ENCODE measurements at places on chromosomes 3 and 15.

- no peak for DNase-seq
Observed at GRCh38 chr3:143442814-143443447, 323.4 kb downstream of the CHST2 start.

- DNase-seq: no peak
Observed at GRCh38 chr3:42732196-42732828, 29.7 kb upstream of the HHATL start.

DNA sequence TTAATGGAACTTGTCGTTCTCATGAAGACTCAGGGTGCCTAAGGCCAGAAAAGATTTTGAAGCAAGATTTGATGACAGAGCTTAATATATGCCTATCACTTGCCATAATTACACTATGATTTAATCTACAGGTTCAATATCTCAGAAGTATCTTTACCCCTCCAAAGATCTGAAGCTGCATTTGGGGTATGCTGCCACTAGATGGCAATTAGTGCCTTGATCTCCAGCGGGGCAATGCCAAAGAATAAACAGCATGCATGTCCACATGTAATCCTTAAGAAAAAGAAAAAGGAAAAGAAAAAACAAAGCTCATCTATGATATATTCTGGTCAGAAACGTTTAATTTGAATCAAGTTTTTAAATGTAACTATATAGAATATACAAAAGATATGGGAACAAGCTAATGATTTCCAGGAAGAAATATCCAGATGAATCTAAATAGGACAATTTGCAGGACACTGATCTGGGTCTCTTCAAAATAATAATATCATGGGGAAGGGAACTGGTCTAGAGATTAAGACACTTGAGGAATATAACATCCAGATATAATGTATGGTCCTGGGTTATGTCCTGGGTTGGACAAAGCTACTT lies 55.0 kb upstream of the SOX14 start:
- peak; percentile 27 for DNase-seq

- DNase-seq: peak; percentile 83
Observed at GRCh38 chr3:10945683-10946287, 46.8 kb upstream of the SLC6A1 start.

DNA sequence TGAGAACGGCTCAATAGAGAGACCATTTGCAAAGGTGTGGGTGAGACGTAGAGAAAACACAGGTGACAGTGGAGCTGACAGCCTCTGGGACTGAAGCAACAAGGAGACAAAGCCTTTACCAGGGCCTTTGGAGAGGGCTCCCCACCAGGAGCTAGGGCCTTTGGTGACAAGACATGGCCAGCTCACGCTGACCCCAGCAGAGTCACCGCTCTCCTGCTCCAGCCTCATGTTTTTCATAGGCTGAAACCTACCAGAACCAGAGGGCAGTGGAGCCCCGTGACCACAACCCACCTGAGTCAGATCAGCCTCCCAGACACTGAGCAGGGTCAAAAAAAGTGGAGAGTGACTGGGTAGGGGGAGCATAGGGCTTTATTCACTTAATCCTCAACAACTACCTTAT lies 214.7 kb downstream of the SHQ1 start:
- no peak for DNase-seq

DNA sequence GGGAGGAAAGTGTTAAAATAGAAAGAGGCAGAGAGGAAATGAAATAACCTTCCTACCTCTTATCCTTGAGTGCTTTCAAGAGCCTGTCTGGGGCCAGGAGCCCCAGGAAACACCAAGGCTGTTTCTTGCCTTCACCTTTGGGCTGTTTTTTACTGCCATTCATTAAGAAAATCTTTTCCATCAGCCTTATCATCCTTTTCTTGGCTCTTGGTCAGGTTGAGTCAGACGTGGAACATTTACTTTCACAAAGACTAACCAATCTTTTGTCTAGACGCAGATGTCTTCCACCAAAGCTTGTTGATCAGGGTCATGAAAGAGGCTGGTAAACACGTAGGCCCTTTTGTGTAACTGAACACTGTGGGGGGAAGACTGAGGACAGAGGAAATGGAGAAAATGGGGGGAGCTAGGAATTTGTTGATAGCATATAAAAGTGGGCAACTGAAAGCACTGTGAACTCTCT lies 151.0 kb upstream of the THBS1 start:
- DNase-seq: no peak

GRCh38 chr15:96353416-96353929 lies 23.0 kb downstream of the NR2F2 start:
- DNase-seq: no peak

GRCh38 chr3:108180194-108180593 lies 42.0 kb downstream of the IFT57 start:
- DNase-seq: no peak

DNA sequence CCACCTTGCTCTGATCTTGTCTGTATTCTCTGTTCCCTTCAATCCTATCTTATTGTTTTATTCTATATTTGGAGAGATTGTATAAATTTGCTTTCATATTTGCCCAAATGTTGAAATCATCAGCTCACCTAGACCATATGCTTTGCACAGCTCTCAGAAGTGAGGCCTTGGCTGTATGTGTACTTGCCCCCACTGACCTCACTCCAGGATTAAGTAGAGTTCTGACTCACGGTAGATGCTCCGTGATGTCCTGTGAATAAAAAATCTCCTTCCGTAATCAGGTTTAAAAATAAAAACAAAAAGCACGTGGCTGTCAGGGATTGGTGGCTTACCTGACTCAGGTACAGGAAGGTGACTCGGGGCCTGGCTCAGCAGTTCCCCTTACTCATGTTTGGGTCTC lies 162.2 kb downstream of the RYR3 start:
- no peak for DNase-seq

DNA sequence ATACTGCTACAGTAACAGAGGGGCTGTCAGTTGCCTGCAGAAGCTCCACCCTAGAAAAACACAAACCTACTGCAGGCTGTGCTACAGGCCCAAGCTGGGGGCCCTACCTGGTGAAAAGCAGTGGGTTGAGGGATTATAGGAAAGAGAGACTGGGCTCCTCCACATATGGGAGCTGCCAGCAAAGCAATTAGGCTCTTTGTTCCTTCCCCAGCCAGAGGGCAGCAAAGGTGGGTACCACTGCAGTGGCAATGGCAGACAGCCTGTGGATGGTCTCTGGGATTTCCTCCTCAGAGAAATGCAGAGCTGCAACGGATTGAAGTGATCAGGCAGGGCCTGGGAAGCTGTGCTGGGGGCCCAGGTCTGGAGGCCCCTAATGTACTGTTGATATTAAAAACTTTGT lies 19.1 kb upstream of the DNAAF4 start:
- no peak for DNase-seq

- DNase-seq: no peak
Observed at GRCh38 chr15:57221134-57221533, 155.2 kb upstream of the CGNL1 start.

GRCh38 chr15:69390575-69390974 lies 23.6 kb upstream of the KIF23 start:
- no peak for DNase-seq

- DNase-seq: no peak
Observed at GRCh38 chr3:11721479-11721878, 77.8 kb upstream of the VGLL4 start.

DNA sequence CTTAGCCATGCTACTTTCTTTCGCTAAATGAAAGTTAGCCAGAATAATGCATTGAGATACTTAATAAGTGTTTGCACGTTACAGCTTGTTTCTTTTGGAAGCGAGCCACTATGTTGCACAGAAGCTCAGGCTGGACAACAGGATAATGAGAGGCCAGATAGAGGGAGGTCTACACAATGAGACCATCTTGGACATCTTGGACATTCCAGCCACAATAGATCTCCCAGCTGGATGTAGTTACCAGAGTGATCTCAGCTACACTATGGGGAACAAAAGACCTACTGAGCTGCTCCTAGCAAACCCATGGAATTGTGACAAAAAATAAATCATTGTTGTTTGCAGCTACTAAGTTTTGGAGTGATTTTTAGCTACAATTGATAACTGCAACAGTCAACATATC lies 540.1 kb upstream of the SEMA6D start:
- DNase-seq: no peak

DNA sequence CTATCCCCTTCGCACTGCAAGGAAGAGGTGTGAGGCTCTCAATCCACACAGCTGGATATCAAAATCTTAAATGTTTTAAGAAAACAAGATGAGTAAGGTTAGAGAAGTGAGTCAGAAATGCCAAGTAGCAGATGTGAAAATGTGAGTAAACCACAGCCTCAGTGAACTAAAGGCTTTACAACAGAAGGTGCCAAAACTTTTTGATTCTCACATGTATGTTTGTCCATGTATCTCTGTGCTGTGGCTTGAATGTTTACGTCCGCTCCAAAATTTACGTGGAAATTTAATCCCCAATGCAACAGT lies 126.8 kb upstream of the PFN2 start:
- no peak for DNase-seq

GRCh38 chr15:91263632-91264531 lies 163.8 kb downstream of the SV2B start:
- no peak for DNase-seq

GRCh38 chr3:87436781-87437543 lies 160.6 kb upstream of the POU1F1 start:
- no peak for DNase-seq

- no peak for DNase-seq
Observed at GRCh38 chr15:44414001-44414400, 13.4 kb upstream of the CTDSPL2 start.

- DNase-seq: no peak
Observed at GRCh38 chr15:76866008-76866407, 39.1 kb downstream of the SCAPER start.

- DNase-seq: peak; percentile 22
Observed at GRCh38 chr3:107676469-107677309, 153.9 kb downstream of the BBX start.

DNA sequence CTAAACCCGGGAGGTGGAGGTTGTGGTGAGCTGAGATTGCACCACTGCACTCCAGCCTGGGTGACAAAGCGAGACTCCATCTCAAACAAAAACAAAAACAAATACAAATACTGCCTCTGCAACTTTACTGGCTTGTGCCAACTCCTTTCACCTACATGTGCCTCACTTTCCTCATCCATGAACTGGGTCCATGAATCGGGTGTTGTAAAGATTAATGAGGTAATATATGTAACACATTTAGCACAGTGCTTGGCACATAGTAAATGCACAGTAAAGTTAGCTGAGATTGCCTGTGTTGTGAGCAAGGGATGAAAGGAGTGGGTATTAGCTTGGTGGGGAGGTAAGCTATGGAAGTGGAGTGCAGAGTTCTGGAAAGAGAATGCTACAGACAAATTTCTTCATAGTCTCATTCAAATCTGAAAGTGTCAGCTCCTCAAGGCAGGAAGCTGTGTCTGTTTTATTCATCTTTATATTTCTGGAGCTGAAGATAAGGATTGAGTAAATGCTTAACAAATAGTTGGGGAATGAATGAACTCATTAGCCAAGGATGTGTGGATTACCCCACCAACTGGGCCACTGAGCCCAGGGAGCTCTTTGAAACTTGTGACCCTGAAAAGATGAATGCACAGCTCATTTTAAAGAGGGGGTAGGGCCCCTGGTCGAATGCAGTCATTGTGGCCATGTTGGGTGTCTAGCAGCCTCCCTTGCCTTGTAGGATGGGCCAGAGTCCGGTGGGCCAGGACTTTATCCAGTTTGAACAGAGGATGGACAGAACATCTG lies 7.7 kb upstream of the CDCP1 start:
- DNase-seq: no peak

GRCh38 chr3:98793971-98794370 lies 30.8 kb downstream of the ST3GAL6 start:
- DNase-seq: no peak

DNA sequence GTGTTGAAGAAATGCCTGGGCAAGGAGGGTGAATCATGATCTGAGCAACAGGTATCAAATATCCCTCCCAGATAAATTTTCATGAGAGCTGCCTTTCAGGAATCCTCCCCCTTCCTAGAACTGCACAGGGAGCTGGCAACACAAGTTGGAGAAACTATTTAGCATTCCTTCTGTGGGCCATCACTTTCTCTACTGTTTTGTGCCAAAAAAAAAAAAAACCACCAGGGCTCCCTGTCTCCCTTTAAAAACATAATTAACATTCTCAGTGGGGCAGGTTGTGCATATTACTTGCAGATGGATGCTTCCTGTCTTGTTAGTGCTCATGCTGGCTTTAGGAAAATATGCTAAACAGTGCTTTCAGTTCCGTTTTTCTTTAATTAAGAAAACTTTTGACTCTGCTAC lies 234.9 kb upstream of the LMCD1 start:
- no peak for DNase-seq

GRCh38 chr3:170419557-170420087 lies 954 bp downstream of the CLDN11 start:
- no peak for DNase-seq

DNA sequence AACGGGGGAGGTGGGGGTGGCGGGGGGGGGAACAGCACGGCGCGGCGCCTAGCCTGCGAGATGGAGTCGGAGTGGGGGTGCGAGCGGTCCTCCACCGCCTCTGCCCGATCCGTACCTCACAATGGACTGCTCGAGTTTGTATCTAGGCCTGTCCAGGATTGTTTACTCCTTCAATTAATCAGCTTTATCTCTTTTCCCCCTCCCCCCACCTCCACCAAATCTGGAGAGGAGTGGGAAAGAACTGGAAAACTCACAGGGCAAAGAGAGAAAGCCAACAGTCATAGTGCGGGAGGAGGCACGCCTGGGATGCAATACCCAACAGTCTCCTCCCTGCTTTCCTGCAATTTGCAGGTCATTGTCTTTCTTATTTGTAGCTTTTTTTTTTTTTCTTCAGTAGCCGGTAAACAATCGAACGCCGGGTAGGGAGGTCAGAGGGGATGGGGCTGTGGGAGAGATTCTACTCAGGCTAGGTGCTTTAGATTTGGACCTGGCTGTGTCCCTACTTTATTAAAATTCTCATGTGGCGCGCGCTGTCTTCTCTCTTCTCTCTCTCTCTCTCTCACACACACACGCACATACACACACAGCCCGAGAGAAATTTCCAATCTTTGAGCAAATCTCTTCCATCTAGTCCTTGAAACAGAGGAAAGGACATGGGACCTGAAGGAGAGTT lies 6.9 kb upstream of the MEIS2 start:
- DNase-seq: no peak

DNA sequence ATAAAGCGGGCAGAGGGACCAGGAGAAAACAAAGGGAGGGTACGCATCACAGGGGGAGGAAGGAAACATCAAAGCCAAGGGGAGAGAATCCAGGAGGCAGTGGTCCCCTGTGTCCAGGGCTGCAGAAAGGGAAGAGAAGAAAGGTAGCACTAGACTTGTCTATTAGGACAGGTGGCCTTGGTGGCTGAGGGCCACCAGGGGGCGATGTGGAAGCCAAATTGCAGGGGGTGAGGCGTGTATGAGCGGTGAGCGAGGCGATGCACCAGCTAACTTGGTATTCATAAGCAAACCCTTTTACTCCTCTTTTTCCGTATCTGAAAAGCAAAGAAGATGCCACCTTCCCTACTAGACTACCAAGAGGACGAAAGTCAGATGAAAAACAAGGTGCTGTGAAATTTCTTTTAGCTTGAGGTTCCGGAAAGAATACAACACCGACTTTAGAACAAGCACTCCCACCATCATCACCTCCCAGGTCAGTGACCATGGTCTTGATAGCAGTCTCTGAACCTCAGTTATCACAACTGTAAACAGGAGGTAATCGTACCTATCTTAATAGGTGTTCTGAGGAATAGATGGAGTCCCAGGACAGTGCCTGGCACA lies 654.4 kb upstream of the ADAMTS9 start:
- DNase-seq: peak; percentile 74

- DNase-seq: no peak
Observed at GRCh38 chr3:3109407-3110298, 521 bp downstream of the IL5RA start.
